ENCODE measurements at places on chromosomes 6 and 20.

DNA sequence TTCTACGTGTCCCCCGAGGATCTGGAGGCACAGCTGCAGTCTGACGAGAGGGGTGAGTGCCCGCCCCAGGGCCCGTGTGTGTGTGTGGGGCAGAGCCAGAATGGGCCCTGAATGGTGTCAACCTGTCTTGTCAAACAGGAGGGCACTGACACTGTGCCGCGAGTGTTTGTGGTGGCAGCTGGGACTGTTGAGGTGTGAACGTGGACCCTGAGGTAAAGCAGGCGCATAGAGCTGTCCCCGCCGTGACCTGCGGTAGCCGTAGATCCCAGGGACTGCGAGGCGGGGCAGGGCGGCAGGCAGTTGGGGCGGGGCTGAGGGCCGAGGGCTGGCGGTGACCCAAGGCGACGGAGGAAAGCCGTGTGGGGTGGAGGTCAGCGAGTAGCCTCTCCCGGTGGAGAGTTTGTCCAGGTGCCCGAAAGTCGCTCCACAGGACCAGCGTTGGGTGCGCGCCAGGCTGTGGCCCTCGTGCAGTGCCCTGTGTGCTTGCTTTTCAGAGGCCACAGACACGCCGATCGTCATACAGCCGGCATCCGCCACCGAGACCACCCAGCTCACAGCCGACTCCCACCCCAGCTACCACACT lies 25.2 kb downstream of the UCKL1 start:
- DNase-seq = no peak

DNA sequence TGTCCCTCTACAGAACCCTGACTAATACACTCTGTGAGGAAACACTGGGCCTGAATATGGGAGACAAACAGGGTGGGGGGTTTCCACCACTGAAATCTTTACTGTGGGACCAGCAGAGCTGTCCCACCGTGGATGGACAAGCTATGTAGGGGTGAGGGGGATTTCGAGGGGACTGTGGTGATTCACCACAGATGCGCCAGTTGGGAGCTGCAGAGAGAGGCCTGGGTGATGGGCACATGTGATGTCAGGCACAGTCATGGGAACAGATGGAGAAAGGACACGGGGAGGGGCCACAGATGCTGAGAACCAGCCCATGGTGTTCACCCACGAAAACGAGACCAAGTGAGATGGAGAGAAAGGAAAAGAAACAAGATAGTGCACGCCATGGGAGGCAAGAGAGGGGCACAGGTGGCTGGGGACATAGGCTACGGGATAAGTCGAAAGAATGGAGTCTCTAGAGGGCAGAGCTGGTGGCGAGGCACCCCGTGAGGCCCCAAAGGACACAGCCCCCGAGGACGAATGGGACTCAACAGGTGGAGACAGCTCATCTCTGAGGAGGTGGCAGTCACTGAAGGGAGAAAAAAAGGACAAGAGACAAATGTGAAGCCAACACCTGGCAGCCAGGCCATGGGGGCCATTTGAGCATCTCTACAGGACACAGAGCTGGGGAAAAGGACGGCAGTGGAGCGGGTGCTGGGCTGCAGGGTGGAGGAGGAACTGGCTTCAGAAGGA lies 10.5 kb upstream of the RAMACL start:
- DNase-seq = no peak

- DNase-seq = no peak
These were observed 542.9 kb upstream of the IMPG1 start for GRCh38 chr6:76615395-76615794.

DNA sequence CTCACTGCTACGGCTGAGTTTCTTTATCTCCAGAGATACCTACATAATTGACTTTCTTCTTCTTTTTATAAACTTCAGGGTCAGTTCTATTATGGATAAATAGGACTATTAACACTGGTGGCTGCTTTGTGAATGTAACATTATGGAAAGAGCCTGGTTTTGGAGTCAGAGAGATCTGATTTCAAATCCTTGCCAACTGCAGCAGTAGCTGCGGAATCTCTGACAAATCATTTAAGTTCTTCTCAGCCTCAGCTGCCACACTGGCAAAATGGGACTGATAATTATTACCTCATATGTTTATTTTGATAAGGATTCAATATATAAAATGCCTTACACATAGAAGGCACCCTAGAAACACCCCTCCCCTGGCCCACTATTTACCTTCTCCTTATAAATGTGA lies 160.5 kb downstream of the BACH2 start:
- no peak for DNase-seq

DNA sequence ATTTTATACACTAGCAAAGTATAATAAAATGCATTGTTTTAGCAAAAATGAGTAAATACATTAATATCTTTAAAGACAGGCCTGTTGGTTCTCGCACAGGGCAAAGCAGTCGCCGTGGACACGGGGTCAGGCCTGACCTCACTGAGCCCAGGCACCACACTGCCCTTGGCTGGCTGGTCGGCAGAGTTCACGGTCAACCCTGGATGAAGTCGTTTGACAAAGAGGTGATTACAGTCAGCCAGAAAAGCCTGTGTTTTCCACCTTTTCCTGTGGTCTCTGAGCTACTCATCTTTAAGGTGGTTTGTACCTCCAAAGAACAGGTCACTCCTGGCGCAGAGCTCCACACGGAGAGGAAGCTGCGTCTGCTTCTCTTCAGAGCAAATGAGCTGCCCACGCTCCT lies 191.5 kb downstream of the DLL1 start:
- no peak for DNase-seq

GRCh38 chr6:7324520-7324919 lies 11.5 kb upstream of the SSR1 start:
- no peak for DNase-seq

GRCh38 chr6:148379966-148380713 lies 37.5 kb downstream of the SASH1 start:
- no peak for DNase-seq

DNA sequence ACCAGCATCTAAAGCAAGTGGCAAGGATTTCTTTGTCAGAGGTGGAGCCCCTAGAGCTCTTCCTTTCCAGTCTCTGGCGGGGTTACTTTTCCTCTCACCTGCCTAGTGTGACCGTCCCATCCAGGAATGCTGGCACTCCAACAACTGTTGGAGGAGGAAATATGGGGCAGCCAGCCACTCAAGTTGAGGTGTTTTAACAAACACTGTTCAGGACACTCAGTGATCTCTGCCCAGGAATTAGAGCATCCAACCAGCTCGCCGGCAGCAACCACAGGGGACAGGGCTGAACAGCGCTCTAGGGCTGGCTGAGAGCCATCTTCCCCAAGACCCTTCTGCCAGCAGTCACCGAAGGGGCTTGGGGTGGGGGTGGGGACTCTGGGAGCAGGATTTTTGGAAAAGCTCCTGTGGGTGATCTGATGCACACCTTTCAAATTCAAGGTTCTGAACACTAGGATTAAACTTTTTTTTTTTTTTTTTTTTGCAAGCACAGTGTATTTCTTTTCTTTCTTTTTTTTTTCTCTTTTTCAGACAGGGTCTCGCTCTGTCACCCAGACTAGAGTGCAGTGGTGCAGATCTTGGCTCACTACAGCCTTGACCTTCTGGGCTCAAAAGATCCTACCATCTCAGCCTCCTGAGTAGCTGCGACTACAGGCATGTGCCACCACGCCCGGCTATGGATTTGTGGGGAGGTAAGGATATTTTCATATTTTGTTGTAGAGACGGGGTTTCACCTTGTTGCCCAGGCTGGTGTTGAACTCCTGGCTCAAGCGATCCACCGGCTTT lies 28.4 kb upstream of the KCNK16 start:
- no peak for DNase-seq

DNA sequence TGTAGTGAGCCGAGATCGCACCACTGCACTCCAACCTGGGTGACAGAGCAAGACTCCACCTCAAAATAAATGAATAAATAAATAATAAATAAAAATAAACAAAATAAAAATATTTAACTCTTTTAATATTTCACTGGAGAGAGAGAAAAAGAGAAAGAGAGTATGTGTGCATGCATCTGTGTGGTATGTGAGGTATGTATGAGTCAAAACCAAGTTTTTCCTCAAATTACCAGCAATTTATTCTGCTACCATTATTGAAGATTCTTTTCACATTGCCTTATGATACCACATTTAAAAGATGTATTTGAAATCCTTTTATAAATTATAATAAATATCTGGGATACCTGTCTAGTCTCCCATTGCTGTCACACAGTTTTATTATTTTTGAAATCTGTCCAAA lies 122.1 kb downstream of the CD164 start:
- DNase-seq = no peak

Data from stimulated activated CD4-positive, alpha-beta T cell treated with anti-CD3 and anti-CD28 coated beads, TNF-alpha, amount 100 ng/mL, for 1 hour (primary cell).